ENCODE measurements at places on chromosomes 11 and 22. TPM values are rescaled to one million over a fixed set of nuclear protein-coding genes. Genes with fewer than 3 reads are reported as not detected.
A peak's percentile ranks its signal among the peaks of the same experiment; 100 is the strongest.

MPPED2 gene
- 7.5 TPM for total RNA-seq

DNA sequence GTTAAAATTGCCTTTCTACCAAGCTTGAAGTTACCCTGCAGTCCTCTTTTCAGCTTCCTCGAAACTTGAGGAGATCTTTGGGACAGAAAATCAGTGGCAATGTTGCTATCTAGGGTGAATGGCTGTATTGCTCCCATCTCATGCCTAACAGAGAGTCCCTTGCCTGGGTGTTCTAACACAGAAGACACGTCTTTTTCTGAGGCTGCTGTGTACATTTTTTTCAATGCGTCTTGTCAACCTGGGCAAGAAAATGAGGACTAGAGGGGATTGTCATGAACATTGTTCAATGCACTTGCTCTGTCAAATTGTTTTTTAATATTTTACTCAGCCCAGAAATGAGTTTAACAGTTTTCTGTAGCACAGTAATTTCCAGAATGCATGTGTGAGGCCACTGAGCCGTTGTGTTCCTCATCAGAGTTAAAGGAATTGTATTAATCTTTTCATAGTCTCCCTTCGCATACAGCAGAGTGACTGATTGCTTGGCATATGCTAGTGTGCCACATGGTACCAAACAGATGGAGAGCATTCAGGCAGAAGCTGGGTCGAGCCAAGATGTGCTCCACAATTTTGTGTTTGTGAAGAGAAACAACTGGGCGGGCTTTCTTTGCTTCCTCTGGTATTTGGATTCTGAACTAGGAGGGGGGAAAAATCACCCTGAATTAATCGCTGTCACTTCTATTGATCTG lies 86.0 kb downstream of the CASP12 start:
- no peak overlapping the region for H3K27ac ChIP-seq
- no peak for DNase-seq
- no peak overlapping the region for H3K4me3 ChIP-seq
- no peaks in the 10 kb centered on the region for H3K36me3 ChIP-seq
- no peaks in the 10 kb centered on the region for H3K27me3 ChIP-seq
- H3K4me1 ChIP-seq = no peaks in the 10 kb centered on the region

DNA sequence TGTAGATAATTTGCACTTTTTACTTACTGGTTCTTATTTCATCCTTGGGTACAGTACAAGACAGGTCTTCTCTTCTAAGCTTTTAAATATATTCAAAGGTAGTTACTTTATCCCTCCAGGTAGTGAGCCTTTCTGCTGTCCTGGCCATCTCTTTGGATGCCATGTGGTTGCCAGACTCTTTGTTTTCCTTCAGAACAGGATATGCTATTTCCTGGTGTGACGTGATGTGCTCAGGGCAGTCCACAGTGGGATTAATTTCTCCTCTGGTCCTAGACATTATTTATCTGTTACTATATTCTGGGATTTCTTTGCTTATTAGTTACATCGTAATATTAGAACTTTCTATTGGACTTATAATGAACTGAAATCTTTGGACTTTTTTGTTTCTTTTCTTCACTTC lies 63.7 kb downstream of the PPP6R3 start:
- H3K4me3 ChIP-seq = no peak overlapping the region
- peaks cover 19% of the 10 kb centered on the region for H3K4me1 ChIP-seq
- H3K27me3 ChIP-seq = no peaks in the 10 kb centered on the region
- no peaks in the 10 kb centered on the region for H3K36me3 ChIP-seq

DNA sequence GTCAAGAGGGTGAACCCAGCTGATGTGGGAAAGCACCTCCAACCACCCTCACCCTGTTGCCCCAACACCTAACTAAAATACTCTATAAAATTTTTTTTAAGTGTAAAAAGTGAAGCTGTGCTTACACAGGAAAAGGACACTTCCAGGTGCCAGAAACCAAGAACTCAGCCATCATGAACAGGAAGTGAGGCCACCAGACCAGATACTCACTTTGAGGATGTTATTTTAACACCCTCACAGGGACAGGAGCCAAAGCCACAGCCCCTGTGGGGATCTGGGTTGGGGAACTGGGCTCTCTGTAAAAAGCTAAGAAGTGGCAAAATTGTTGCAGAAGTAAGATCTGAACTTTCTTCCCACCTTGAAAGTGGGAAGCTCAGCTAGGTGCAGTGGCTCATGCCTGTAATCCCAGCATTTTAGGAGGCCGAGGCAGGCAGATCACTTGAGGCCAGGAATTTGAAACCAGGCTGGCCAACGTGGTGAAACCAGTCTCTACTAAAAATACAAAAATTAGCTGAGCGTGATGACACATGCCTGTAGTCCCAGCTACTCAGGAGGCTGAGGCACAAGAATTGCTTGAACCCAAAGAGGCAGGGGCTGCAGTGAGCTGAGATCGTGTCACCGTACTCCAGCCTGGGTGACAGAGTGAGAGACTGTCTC lies 3.8 kb downstream of the RSPH14 start:
- no peak for DNase-seq
- H3K27ac ChIP-seq = no peak overlapping the region
- H3K36me3 ChIP-seq = no peaks in the 10 kb centered on the region
- no peaks in the 10 kb centered on the region for H3K27me3 ChIP-seq

DNA sequence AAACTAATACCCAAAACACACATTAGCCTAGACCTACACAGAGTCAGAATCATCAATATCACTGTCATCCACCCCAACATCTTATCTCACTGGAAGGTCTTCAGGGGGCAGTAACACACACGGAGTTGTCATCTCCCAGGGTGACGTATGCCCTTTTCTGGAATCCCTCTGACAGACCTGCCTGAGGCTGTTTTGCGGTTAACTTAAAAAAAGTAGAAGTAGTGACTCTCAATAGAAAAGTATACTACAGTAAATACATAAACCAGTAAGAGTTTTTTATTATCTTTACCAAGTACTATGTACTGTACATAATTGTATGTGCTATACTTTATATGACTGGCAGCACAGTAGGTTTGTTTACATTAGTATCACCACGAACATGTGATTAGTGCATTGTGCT lies 80.5 kb downstream of the PGR start:
- no peak overlapping the region for H3K4me3 ChIP-seq
- H3K36me3 ChIP-seq = no peaks in the 10 kb centered on the region
- no peaks in the 10 kb centered on the region for H3K27me3 ChIP-seq
- peak; percentile 8 for DNase-seq

DNA sequence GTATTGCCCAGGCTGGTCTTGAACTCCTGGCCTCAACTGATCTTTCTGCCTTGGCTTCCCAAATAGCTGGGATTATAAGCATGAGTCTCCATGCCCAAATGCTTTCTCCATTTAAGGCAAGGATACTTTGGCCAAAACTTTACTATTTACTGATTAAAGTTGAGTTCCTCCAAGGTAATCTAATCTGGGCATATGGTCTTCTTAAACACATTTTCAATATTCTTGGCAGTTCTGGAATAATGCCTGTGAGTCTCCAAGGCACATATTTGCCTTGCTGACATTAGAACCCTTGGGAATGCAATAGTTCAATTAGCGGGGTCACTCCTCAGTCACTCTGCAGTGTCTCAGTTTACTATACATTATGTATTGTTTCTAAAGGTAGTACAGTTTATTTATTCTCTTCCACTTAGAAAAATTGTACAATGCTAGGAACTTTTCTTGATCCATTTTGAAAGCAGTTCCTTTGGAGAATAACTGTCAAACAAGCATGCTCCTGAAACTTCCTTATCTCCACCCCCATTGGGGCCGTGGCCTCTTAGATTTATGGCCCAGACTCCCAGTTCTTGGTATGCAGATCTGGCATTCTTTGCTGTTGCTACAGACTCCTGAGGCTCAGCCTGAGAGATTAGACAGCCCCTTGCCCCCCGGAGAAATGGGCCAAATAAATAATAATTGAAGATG lies 13.1 kb upstream of the RAB38 start:
- no peak overlapping the region for H3K27ac ChIP-seq
- DNase-seq = peak; percentile 65
- H3K4me1 ChIP-seq = no peaks in the 10 kb centered on the region
- no peaks in the 10 kb centered on the region for H3K36me3 ChIP-seq
- H3K4me3 ChIP-seq = no peak overlapping the region

DNA sequence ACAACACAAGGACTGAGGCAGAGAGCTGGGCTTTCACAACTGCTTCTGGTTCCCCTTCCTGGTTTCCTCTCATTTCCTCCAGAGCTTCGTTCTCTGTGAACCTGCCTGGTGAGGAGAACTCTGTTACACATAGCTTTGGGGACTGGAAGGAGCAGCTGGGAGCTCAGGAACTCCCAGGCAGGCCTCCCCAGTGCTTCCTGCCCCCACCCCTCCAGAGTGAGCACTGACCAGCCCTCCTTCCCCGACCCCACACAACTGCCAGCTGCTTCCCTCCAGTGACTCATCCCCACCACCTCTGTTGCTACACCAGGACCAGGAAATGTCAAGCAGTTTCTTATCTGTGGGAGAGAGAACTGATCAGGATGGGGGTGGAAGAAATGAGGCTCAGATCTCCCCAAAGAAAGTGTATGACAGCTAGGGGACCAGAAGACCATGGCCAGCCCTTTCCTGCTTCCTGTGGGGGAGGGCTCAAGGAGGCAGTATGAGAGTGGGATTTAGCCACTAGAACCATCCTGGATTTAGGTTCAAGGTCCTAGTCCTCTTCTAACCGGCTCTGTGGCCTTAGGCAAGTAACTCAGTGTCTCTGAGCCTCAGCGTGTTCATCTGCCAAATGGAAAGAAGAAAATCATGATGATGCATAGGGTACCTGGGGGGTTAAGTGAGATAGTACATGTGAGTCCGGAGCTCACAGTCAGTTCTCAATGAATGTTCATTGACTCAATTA lies 4.5 kb upstream of the TP53I11 start:
- peaks cover 44% of the 10 kb centered on the region for H3K4me1 ChIP-seq
- peak; percentile 84 for DNase-seq
- no peaks in the 10 kb centered on the region for H3K36me3 ChIP-seq
- H3K27ac ChIP-seq = peak overlapping the region; percentile 47
- peaks cover 2% of the 10 kb centered on the region for H3K27me3 ChIP-seq

CASP5 gene
- total RNA-seq = 6.9 TPM

AMOTL1 gene
- total RNA-seq = 57.7 TPM

DNA sequence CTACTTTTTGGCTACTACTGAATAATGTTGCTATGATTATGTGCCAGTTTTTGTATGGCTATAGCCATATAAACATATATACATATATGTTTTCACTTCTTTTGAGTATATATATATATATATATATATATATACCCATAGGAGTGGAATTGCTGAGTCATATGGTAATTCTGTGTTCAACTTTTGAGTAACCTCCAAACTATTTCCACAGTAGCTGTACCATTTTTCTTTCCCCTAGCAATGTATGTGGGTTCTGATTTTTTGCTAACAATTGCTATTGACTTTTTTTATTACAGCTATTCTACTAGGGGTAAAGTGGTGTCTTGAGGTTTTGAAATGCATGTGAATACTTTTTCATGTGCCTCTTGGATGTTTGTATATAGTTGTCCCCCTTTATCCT lies 30.4 kb downstream of the CBL start:
- DNase-seq = no peak
- H3K27ac ChIP-seq = no peak overlapping the region
- H3K36me3 ChIP-seq = no peaks in the 10 kb centered on the region
- H3K27me3 ChIP-seq = no peaks in the 10 kb centered on the region

DNA sequence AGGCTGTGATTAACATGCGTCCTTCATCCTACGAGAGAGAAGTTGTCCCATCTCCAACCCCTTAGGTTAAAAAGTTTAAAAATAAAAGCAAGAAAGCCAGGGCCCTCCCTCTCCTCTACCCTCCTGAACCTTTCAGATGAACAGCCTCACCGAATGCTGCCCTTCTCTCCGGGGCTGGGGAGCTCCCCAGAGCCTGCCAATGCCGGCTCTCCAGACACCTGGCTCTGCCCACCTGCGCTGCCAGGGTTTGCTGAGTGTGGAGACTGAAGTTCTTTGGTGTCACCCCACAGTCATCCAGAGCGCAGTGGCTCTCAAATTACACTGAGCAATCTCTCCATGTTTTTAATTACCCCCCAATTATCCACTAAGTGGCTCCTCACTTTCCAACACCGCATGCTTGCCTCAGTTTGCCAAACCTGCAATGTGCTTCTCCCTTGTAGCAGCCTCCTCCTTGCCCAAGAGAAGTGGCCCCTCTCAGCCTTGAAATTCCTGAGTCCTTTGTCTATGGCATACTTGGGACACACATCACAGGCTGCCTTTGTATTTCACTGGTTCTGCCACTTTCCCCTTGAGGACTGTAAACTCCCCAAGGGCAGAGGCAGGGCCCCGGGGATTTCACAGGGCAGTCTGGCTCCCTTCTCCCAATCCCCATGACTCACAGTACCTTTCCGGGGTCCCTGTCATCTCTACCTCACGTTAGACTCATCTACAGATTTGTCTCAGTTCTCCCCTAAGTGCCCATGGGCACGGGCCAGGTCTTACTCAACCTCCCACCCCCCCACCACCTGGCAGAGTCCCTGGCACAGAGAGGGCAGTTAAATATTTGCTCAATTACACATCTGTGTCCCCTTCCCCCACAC lies 2.0 kb downstream of the MYH9 start:
- H3K4me1 ChIP-seq = peaks cover 15% of the 10 kb centered on the region
- H3K27me3 ChIP-seq = no peaks in the 10 kb centered on the region
- H3K27ac ChIP-seq = peak overlapping the region; percentile 87
- H3K4me3 ChIP-seq = peak overlapping the region; percentile 50
- DNase-seq = peak; percentile 55
- H3K36me3 ChIP-seq = no peaks in the 10 kb centered on the region

DNA sequence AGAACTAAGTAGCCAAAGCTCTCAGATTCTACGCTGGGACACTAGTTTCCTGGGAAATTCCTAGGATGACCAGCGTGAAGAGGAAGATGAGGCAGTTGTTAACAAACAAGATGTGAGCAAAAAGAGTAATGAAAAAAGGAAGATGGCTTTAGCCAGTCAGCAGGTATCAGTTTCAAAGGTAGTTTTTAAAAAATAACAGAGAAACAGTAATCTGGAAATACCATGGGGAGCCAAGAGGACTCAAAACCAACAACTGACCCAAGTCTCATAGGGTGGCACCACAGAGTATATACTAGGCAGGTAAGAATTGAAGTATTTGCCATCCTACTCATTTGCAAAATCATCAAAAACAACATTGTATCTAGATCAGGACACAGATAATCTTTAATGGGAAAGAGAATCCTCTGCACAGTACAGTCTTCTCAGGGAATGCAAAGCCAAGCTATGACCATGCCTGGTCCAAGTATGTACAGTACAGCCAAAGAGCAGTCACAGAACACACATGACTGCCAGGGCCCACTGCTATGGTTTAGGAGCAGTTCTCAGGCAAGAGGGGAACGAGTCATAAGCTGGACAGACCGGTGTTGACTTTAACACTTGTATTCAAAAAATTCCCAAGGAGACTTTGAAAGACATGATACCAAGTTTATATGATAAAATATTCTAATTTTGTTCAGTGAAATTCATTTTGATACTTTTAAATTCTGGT lies 20.6 kb downstream of the MSANTD4 start:
- no peaks in the 10 kb centered on the region for H3K27me3 ChIP-seq
- DNase-seq = no peak
- no peaks in the 10 kb centered on the region for H3K4me1 ChIP-seq
- no peak overlapping the region for H3K27ac ChIP-seq

BCO2 gene
- total RNA-seq = 30.8 TPM

GRCh38 chr11:43992834-43993637 lies 50.6 kb downstream of the C11orf96 start:
- H3K4me3 ChIP-seq = no peak overlapping the region
- H3K27me3 ChIP-seq = no peaks in the 10 kb centered on the region
- peaks cover 2% of the 10 kb centered on the region for H3K4me1 ChIP-seq
- no peaks in the 10 kb centered on the region for H3K36me3 ChIP-seq

GRCh38 chr11:57230791-57231538 lies 6.1 kb downstream of the APLNR start:
- no peaks in the 10 kb centered on the region for H3K36me3 ChIP-seq
- no peak overlapping the region for H3K4me3 ChIP-seq
- peaks cover 11% of the 10 kb centered on the region for H3K27me3 ChIP-seq
- no peak overlapping the region for H3K27ac ChIP-seq
- H3K4me1 ChIP-seq = no peaks in the 10 kb centered on the region

PAX6 gene
- total RNA-seq = 0.12 TPM

- DNase-seq = no peak
- no peaks in the 10 kb centered on the region for H3K36me3 ChIP-seq
- H3K4me1 ChIP-seq = no peaks in the 10 kb centered on the region
- no peak overlapping the region for H3K4me3 ChIP-seq
Measured at GRCh38 chr11:117900121-117900648, 23.7 kb upstream of the FXYD6 start.
